ENCODE measurements at places on chromosomes 6 and 20.

DNA sequence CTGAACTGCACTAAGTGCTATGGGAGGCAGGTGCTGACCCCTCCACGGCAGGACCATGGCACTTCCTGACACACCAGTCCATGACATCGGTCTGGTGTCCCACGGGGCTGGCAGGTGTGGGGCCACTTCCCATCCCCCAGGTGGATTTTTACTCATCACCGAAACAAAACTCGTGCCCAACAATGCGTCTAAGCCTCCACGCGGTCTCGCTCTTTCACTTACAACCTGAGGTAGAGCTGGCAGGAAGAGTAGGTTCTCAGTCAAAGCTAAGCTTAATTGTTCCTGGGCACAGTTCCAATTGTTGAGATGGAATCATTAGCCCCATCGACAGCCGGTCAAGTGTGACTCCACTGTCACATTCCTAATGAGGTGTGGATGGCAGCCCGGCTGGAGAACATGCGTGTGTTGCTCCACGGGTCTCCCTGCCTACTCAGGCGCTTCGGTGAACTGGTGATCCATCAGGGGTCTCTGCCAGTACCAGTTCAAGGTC lies 125.7 kb downstream of the SLC23A2 start:
- no peak for DNase-seq

GRCh38 chr6:147870506-147871110 lies 362.1 kb downstream of the SAMD5 start:
- DNase-seq: no peak

- peak; percentile 40 for DNase-seq
Observed at GRCh38 chr20:56249244-56249955, 868 bp downstream of the MC3R start.

DNA sequence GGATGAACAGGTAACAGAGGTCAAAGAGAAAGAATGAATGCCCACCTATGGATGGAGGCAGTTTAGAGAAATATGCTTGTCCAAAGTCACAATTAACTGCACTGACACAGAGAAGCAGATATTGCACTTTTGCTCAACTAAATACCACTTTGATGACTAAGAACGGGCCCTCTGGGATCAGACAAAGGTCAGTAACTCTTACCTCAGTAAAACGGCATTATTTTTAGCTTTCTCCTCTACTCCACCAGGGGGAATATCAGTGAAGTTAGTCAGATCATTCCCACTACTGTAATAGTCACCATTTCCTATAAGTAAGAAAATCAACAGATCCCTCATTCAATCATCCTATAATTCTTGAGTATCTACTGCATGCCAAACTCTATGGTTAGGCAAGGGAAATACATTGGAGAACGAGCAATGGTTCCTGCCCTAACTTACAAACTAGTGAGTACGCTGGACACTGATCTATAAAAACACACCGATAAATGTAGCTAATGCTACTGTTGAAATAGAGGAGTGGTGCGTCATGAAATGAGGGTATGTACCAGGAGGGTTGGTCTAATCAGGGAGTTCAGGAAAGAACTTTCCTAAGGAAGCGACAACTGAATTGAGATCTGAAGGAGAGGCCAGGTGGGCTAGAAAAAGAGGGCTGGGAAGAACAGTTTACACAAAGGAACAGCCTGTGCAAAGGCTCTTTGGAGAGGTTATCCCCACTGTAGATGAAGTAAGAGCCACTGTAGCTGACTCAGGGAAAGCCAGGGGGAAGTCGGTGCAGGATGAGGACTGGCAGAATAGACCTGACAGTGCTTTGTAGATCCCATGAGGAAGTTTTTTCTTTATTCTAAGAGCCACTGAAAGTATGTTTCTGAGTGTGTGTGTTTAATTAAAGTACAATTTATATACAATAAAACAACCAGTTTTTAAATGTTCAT lies 9.2 kb downstream of the ECI2 start:
- DNase-seq: peak; percentile 95

GRCh38 chr6:166440106-166440505 lies 57.4 kb upstream of the MPC1 start:
- DNase-seq: no peak

GRCh38 chr6:167504385-167504961 lies 179.6 kb downstream of the TTLL2 start:
- DNase-seq: no peak

- DNase-seq: no peak
Observed at GRCh38 chr20:54250691-54251090, 42.8 kb downstream of the PFDN4 start.
